ENCODE measurements at places on chromosomes 13 and 19. TPM values are rescaled to one million over a fixed set of nuclear protein-coding genes. Genes with fewer than 3 reads are reported as not detected.

ZNF575 gene
- total RNA-seq, result not detected

ZSCAN4 gene
- not detected for total RNA-seq

ATXN8OS gene
- not detected for total RNA-seq

PPP5C gene
- total RNA-seq, result 88.4 TPM

GPI gene
- 172 TPM for total RNA-seq

KLK11 gene
- not detected for total RNA-seq

IGFL2 gene
- not detected for total RNA-seq

APOC4 gene
- not detected for total RNA-seq

CHERP gene
- 4.4 TPM for total RNA-seq
